ENCODE measurements at places on chromosomes 6 and 20.

GRCh38 chr6:10507715-10508114, 13.4 kb upstream of the GCNT2 start:
- DNase-seq, result no peak

- no peak for DNase-seq
Measured at GRCh38 chr6:122746688-122747087, 32.8 kb upstream of the FABP7 start.

GRCh38 chr6:29924731-29925130, 17.6 kb upstream of the HLA-A start:
- no peak for DNase-seq

DNA sequence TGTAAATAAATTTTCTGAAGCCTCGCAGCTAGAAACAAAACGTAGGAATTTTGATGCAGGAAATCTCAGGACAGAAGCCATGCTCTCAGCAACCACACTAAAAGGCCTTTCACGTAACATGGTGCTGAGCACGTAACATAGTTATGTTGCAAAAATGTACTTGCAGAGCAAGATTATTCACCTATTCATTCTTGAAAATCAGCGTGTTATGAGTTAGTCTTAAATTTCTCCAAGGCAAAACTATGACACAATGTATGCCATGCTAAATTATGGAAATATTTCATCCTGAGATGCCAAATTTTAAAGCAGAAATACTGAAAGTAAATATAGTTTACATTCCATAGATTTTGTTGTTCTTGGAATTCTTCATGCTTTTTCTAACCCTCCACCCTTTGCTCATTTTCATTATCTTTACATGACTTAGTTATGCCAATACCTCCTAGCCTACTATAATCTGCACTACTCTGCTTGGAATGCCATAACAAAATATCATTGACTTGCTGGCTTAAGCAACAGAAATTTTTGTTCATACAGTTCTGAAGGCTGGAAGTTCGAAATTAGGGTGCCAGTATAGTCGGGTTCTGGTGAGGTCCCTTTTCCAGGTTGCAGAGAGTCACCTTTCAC, 179.8 kb upstream of the BMP5 start:
- no peak for DNase-seq

DNA sequence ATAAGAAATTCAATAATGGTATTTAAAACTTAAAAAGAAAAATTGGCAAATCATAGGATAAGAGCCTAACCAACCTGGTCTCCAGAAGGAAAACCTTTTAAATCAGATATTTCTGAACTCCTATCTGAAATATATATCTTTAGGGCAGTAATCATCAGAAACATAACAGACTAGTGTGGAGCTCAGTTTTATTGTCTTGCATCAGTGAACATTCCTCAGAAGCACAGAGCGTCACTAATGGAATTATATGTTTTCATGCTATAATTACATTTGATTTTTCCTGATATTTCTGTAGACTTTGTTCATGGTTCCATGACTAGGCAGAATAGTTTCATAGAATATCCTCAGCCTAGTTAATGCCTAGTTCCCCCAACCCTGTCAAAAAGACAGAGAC, 262.2 kb downstream of the EYA4 start:
- DNase-seq, result no peak

- no peak for DNase-seq
Measured at GRCh38 chr20:8213270-8213669, 81.2 kb downstream of the PLCB1 start.

DNA sequence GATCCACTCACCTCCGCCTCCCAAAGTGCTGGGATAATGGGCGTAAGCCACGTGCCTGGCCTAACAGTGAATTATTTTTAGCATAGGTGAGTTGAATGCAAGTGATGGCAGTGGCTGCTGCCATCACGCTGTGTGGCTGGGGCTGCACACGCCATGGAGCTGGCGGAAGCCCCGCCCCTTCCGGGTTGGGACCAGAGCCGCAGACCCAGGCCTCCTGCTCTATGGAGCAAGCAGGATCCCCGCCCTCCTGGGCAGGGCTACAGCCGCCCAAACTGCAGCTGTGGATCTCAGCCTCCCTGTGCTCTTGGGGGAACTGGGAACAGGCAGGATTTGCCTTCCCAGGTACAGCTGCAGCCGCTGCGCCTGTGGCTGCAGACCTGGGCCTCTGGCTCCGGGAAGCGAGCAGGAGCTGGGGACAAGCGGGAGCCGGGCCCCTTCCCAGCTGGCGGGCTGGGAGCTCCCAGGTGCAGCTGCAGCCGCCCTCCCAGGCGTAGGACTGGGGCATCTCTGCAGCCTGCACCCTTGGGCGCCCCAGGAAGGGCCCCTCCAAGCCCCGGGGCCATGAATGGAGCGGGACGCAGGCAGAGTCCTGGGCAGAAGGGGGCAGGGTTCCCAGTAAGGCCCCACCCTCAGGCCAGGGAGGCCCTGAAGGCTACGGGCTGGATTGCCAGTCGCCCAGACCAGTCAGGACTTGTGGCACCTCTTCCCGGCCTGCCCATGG, 30.9 kb upstream of the SLA2 start:
- DNase-seq, result peak; percentile 12

GRCh38 chr20:51258582-51259165, 235.8 kb upstream of the KCNG1 start:
- no peak for DNase-seq

DNA sequence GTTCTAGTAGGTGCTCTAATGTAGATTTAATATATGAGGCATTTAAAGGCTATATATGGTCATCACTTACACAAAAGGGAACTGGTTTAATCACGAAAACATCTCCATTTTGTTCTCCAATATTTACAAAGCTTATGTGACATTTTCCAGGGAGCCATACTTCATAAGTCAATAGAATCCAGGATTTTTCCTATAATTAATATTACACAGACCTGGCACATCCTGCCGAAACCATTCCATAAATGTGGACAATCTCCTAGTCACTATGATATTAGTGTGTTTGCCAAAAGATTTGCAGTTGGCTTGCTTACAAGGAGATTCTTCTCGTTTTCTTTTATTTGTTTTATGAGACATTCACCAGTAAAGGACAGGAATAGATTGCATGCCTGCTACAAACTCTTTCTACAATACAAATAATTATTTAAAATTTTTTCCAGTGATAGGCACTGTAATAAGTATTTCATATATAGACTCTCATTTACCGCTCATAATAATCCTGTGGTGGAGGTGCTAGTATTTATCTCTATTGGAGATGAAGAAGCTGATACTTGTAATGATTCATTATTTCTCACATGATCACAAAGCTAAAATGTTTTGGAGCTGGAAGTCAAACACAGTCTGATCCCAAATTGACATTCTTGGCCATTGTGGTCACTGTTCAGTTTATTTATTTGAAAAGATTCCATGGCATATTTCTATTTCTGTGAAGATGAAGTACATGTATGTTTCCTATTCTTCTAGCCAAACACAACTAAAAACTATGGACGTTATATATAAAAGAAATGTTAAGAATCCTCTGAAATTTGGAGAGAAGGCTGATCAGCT, 597.0 kb downstream of the HTR1B start:
- no peak for DNase-seq

GRCh38 chr6:19869464-19869863, 32.3 kb downstream of the ID4 start:
- DNase-seq, result no peak

DNA sequence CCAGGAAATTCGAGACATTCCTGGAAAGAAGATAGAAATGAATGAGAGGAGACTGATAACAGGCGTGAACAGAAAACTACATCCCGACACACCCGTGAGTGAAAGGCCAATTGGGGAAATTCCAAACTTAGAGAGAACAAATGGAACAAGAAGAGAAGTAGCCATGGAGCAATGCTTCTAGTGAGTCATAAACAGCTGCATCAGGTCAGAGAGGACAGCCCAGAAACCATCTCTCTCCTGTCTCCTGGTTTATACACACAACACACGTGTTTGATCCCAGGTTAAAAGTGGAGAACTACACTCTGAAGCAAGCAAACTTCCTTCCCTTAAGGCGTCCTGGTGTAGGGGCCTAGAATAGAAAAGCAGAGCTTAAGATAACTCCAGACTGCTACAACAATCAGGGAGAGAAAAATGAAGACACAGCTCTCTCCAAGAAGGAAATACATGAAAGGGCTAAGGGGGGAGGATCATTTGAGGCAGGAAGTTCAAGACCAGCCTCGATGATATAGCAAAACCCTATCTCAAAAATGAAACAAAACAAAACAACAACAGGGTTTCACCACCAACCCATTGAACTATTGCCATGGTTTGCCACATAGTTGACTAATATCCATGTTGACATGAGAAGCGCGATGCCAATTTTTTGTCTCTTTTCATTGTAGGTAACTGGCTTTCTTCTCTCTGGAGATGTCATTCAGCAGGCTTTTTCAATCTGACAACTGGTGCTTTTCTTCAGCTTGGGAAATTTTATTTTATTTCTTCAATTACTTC, 26.9 kb downstream of the NRN1 start:
- no peak for DNase-seq

GRCh38 chr6:1849691-1850090, 240.0 kb downstream of the FOXC1 start:
- no peak for DNase-seq

DNA sequence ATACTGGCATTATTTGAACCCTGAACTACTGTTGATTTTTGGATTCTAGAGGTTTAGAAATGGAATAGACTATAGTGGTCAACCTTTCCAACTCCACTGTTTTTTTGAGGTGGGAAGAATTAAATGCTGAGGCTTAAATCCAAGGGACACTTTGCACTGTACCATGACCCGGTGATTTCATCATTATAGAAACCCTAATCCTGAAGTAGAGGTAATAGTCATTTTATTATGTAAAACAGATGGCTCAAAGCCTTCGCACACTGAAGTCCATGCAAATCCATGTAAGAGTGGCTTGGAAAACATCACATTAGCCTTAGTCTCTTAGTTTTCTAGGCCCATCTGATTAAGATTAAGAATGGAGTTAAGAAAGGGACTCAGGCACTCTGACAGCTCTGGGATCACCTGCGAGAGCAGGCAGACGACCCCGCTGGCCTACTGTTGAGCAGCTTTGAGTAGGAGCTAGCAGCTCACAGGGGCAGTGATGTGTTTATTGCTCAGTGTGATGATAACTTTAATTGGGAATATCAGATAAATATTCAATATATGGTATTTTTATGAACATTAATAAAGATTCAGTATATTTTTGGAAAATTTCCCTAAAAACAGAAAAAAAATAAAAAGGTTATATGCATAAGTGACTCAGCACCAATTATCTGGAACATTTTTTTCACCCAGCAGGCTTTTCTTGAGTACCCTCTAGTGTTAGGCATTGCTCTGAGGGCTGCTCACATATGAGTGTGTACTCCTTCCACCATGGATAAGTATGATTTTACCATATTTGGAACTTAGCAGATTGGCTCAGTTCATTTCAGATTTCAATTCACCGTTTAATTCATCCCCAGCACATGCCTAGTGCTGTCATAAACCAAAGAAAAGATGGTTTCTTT, 13.4 kb downstream of the SLX4IP start:
- no peak for DNase-seq

DNA sequence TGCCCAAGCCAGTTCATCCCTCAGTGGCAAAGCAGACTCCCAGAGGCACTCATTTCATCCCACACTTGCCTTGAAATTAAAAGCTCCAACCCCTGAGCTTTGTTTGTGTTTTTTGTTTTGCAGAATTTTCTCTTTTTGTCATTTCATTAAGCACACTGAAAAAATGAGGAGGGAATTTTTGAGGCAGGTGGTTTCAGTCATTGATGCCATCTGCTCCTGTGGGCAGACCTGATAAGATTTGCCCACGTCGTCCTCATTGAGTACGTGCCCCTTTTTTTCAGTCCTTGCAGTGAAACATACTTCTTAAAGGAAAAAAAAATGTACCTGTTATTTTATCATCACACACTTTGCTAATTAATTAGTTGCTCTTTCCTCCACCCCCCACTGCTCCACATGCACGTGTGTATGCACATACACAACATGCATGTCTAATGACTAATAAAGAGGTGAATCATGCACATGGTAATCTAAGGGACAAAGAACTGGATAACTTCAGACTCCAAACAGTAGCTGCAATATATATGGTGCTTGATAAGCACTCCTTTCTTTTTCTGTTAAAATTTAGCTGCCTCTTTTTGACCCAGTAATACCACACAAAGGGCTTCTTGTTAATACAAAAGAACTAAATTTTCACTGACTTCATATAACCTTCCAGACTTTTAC, 102.1 kb upstream of the TMEM181 start:
- no peak for DNase-seq

DNA sequence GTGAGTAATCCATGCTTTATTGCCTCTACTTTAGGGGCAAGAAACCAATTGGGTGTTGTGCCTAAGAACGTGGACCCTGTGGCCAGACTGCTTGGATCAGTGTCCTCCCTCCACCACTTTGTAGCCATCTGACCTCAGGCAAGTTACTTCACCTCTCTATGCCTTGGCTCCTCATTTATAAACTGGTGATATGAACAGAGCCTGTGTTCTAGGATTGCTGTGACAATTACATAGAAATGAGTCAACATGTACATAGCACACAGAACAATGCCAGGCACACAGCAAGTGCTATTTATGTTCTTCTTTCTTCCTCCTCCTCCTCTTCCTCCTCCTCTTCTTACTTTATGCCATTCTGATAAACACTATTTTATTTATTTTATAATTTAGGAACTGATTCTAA, 339.4 kb downstream of the CD83 start:
- no peak for DNase-seq

- no peak for DNase-seq
Measured at GRCh38 chr6:46296586-46296985, 125.8 kb upstream of the ENPP5 start.

DNA sequence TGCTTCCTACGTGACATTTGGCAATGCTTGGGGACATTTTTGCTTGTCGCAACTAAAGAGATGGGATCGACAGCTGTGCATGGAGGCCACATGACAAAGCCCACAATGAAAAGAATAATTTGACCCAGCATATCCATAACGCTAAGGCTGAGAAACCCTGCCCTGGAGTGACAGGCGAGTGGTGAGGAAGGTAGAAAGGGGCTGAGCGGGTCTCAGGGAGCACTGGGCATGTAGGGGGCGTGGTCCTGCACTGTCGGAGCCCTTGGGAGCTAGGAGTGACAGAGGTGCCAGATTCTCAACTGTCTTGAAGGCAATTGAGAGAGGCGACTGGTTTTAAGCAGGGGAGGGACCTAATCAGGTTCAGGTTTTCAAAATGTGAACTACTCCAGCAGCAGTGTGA, 13.6 kb downstream of the GGTLC1 start:
- DNase-seq, result no peak

All from endothelial cell (in vitro differentiated cells).